Naive thymus-derived CD8-positive, alpha-beta T cell (primary cell): ENCODE measurements at places on chromosomes 4 and X. TPM values are rescaled to one million over a fixed set of nuclear protein-coding genes. Genes with fewer than 3 reads are reported as not detected.

DNA sequence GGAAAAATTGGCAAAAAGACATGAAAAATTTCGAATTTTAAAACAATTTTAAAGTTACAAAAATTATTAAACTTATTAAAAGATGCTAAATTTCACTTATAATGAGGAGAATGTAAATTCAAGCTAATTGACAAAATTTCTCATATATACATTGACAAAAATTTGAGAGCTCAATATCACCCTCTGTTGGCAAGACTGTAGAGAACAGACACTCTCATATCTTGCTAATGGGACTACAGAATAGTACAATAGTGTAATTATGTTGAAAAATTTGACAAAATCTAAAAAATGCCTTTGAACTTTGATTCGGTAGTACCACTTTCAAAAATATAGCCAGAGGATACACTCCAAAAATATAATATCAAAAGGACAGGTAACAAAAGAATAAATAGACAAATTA, 29.8 kb downstream of the DCAF8L2 start:
- H3K27me3 ChIP-seq, result no peaks in the 10 kb centered on the region
- no peaks in the 10 kb centered on the region for H3K4me1 ChIP-seq
- no peak for DNase-seq
- H3K36me3 ChIP-seq, result no peaks in the 10 kb centered on the region
- H3K27ac ChIP-seq, result no peak overlapping the region

DNA sequence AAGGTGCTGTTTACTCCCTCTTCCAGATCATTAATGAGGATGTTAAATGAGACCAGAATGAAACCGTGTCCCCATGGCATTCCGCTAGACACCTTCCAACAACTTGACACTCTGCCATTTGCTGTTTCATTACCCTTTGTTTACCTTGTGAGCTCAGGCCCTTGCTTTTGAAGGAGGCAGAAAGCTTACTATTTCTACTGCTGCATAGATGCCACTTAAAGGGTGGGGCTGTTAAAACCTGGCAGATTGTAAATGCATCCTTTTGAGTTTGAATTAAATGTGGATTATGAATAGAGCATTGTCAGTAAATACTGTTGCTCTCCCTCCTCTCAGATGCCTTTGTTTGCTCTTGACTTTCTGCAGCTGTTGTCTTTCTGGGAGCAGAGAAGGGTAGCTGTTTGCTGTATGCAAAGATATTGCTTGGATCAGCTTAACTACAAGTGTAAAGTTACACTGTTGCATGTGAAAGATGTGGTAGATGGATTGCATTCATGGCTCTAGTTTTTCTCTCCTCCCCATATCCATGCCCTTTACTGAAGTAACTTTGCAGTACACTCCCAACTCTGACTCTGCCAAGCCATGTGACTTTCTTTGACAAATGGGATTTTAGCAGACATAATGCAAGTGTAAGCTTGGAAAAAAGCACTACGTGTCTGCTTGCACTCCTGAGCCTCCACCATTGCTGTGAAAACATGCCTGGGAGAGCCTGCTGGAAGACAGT, 75.0 kb upstream of the DHX15 start:
- no peak overlapping the region for H3K27ac ChIP-seq
- peaks cover 1% of the 10 kb centered on the region for H3K4me1 ChIP-seq
- peaks cover 28% of the 10 kb centered on the region for H3K27me3 ChIP-seq
- no peak overlapping the region for H3K4me3 ChIP-seq
- no peaks in the 10 kb centered on the region for H3K36me3 ChIP-seq
- DNase-seq, result no peak

- no peaks in the 10 kb centered on the region for H3K4me1 ChIP-seq
- H3K27me3 ChIP-seq, result peaks cover 1% of the 10 kb centered on the region
- H3K4me3 ChIP-seq, result no peak overlapping the region
These were observed 231.4 kb downstream of the ANKRD50 start for GRCh38 chr4:124481123-124481522.

GRCh38 chr4:18077808-18078207, 56.3 kb upstream of the LCORL start:
- H3K4me3 ChIP-seq, result no peak overlapping the region
- peaks cover 31% of the 10 kb centered on the region for H3K27me3 ChIP-seq
- H3K36me3 ChIP-seq, result peaks cover 7% of the 10 kb centered on the region
- DNase-seq, result no peak
- no peak overlapping the region for H3K27ac ChIP-seq

- no peak overlapping the region for H3K27ac ChIP-seq
- H3K4me3 ChIP-seq, result no peak overlapping the region
- no peaks in the 10 kb centered on the region for H3K27me3 ChIP-seq
- DNase-seq, result no peak
- H3K4me1 ChIP-seq, result no peaks in the 10 kb centered on the region
These were observed 733.4 kb upstream of the INTU start for GRCh38 chr4:126899331-126899801.

DNA sequence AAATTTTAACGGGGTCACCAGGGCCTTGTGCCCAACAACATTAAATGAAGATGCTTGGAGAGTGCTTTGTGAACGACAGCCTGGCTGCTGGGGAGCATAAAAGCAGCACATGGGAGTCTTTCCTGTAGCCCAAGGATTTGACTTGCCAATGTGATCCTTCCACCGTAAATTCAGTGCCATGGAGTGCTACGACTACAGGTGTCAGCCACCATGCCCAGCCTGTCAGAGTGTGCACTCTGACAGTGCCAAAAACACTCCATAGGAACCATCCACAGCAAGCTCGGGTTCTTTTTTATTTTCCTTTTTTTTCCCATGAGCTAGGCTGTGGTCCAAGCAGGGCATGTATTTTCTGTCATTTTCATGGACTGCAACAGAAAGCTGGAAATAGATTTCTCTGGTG, 156.9 kb downstream of the NLGN4X start:
- no peak overlapping the region for H3K4me3 ChIP-seq
- no peak overlapping the region for H3K27ac ChIP-seq

GRCh38 chrX:2334237-2334636, 166.5 kb downstream of the DHRSX start:
- no peak overlapping the region for H3K27ac ChIP-seq
- no peak for DNase-seq
- no peaks in the 10 kb centered on the region for H3K4me1 ChIP-seq
- no peak overlapping the region for H3K4me3 ChIP-seq

- no peak overlapping the region for H3K27ac ChIP-seq
- DNase-seq, result no peak
- H3K4me1 ChIP-seq, result no peaks in the 10 kb centered on the region
- H3K27me3 ChIP-seq, result no peaks in the 10 kb centered on the region
- H3K36me3 ChIP-seq, result peaks cover 6% of the 10 kb centered on the region
- H3K4me3 ChIP-seq, result no peak overlapping the region
These were observed 34.1 kb downstream of the ART3 start for GRCh38 chr4:76108467-76109181.

- no peak for DNase-seq
- no peaks in the 10 kb centered on the region for H3K27me3 ChIP-seq
- no peak overlapping the region for H3K27ac ChIP-seq
These were observed 272.9 kb downstream of the KLHL13 start for GRCh38 chrX:117843749-117844148.

DNA sequence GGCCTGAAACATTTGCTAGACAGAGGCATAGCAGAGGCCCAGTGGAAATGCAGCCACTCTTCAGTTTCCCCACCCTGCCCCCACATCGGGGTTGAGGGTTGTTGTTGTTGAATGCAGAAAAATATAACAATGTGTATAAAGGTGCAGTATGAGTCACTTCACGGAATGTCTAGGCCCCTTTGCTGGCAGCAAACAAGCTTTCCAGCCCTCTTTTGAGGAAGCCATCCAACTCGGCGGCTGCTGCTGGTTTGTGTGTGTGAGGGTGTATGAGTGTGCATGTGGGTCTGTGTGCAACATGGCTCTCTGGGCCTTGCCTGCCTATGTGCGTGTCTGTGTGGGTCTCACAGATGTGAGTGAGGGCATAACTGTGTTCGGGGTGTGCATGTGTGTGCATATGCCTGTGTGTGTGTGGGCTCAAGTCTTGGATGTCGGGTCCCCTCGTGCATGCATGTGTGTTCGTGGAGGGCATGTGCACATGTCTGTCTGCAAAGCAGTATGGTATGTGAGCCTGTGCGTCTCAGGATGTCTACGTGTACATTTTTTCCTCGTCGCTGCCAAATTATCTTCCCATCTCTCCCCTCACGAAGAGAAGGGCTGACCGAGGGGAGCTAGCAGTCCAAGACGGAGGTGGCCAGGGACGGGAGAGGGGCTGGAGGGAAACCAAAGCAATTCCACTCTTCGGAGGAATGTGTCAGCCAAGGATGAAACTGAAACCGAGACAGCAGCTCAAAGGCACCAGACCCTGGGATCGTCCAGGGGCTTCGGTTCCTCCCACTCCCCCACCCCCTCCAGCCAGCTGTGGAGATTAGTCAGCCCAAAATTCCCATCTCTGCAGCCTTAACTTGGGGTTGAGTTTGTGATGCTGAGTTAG, 8.4 kb upstream of the ELF4 start:
- H3K36me3 ChIP-seq, result no peaks in the 10 kb centered on the region
- no peaks in the 10 kb centered on the region for H3K27me3 ChIP-seq
- peaks cover 9% of the 10 kb centered on the region for H3K4me1 ChIP-seq
- no peak for DNase-seq
- H3K27ac ChIP-seq, result no peak overlapping the region

DNA sequence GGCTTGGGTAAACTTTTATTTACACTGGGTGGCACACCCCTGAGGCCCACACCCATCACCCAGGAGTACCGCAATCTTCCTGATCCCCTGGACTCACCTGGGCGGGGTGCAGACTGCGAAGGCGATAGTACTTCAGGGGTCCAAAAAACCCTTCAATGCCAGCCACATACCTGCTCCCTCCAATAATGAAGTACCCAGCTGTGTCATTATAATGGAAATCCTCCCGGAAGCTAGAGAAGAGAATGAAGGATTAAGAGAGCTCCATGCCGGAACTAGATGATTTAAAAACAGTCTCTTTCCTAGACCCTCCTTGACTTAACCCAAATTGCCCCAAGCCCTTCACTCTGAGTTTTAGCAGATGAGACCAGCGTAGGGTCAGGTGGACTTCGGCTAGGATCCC, 40.9 kb downstream of the SEL1L3 start:
- DNase-seq, result no peak
- no peaks in the 10 kb centered on the region for H3K36me3 ChIP-seq
- no peak overlapping the region for H3K27ac ChIP-seq
- H3K27me3 ChIP-seq, result no peaks in the 10 kb centered on the region
- H3K4me3 ChIP-seq, result no peak overlapping the region
- no peaks in the 10 kb centered on the region for H3K4me1 ChIP-seq

GRCh38 chr4:153684971-153685371, 891 bp downstream of the TLR2 start:
- H3K36me3 ChIP-seq, result peaks cover 16% of the 10 kb centered on the region
- peak overlapping the region; percentile 76 for H3K4me3 ChIP-seq
- peaks cover 12% of the 10 kb centered on the region for H3K27me3 ChIP-seq
- DNase-seq, result no peak
- H3K27ac ChIP-seq, result no peak overlapping the region

GRCh38 chr4:159937595-159937994, 834.7 kb downstream of the RAPGEF2 start:
- H3K4me1 ChIP-seq, result no peaks in the 10 kb centered on the region
- no peak for DNase-seq
- peaks cover 5% of the 10 kb centered on the region for H3K36me3 ChIP-seq
- H3K4me3 ChIP-seq, result no peak overlapping the region
- no peak overlapping the region for H3K27ac ChIP-seq
- no peaks in the 10 kb centered on the region for H3K27me3 ChIP-seq

DNA sequence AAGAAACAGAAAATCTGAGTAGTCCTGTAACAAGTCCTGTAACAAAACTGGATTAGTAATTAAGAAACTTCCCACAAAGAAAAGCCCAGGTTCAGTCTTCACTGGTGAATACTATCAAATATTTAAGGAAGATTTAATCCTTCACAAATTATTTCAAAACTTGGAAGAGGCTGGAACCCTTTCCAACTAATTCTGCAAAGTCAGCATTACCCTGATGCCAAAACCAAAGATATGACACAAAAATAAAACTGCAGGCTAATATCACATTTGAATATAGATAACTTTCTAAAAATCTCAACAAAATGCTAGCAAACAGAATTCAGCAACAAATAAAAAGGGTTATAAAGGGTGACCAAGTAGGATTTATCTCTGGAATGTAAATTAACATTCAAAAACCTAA, 80.5 kb downstream of the AR start:
- H3K27me3 ChIP-seq, result no peaks in the 10 kb centered on the region
- H3K36me3 ChIP-seq, result no peaks in the 10 kb centered on the region
- DNase-seq, result no peak
- H3K4me3 ChIP-seq, result no peak overlapping the region
- no peaks in the 10 kb centered on the region for H3K4me1 ChIP-seq

DNA sequence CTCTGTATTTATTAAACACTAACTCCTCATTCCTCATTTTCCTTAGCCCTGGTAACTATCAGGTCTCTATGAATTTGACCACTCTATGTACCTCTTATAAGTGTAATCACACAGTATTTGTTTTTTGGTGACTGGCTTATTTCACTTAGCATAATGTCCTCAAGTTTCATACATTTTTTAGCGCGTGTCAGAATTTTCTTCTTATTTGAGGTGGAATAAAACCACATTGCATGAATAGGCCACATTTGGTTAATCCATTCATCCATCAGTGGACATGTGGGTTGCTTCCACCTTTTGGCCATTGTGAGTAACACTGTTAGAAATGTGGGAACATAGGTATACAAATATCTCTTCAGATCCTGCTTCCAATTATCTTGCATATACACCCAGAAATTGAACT, 341.2 kb upstream of the BOD1L1 start:
- no peaks in the 10 kb centered on the region for H3K27me3 ChIP-seq
- no peak for DNase-seq
- H3K4me1 ChIP-seq, result no peaks in the 10 kb centered on the region
- no peak overlapping the region for H3K4me3 ChIP-seq
- H3K36me3 ChIP-seq, result no peaks in the 10 kb centered on the region
- H3K27ac ChIP-seq, result no peak overlapping the region

DNA sequence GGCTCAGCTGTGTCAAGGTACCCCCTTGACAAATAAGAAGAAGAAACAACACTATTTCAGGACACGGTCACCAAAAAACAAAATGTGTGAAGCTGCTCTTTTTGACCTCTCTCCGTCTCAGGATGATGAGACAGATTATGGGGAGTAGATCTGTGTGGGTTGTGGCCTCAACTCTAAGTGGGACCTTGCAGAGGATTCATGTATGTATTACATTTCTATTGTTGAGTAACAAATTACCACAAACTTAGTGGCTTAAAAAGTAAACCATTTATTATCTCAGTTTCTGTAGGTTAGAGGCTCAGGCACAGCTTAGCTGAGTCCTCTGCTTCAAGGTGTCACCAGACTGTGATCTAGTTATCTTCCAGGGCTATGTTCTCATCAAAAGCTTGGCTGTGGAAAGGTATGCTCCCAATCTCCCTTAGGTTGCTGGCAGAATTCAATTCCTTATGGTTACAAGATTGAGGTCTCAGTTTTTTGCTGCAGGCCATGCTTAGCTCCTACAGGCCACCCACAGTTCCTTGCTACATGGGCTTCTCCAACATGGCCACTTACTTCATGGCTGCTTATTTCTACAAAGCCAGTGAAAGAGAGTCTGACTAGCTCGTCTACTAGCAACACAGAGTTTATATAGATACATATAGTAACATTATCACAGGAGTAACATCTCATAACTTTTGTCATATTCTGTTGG, 28.1 kb downstream of the DGKK start:
- H3K4me1 ChIP-seq, result no peaks in the 10 kb centered on the region
- H3K4me3 ChIP-seq, result no peak overlapping the region
- H3K27ac ChIP-seq, result no peak overlapping the region
- H3K36me3 ChIP-seq, result no peaks in the 10 kb centered on the region

Gene DDIT4L
- not detected for total RNA-seq

Gene DNAAF6
- not detected for total RNA-seq

Gene MAGEA9
- not detected for total RNA-seq

Gene ARSJ
- total RNA-seq, result 0.11 TPM

Gene BRCC3
- 18.3 TPM for total RNA-seq

Gene UCP1
- not detected for total RNA-seq

Gene FABP2
- 0.14 TPM for total RNA-seq

Gene ZCCHC18
- 24.2 TPM for total RNA-seq

Gene CYLC1
- total RNA-seq, result not detected

Gene CRMP1
- not detected for total RNA-seq

Gene SHROOM4
- total RNA-seq, result not detected
